ENCODE measurements at places on chromosomes 7 and 10.

GRCh38 chr10:99548041-99548530, 15.3 kb downstream of the NKX2-3 start:
- DNase-seq, result no peak

- peak; percentile 39 for DNase-seq
These were observed 123.7 kb downstream of the IMMP2L start for GRCh38 chr7:111438369-111439289.

DNA sequence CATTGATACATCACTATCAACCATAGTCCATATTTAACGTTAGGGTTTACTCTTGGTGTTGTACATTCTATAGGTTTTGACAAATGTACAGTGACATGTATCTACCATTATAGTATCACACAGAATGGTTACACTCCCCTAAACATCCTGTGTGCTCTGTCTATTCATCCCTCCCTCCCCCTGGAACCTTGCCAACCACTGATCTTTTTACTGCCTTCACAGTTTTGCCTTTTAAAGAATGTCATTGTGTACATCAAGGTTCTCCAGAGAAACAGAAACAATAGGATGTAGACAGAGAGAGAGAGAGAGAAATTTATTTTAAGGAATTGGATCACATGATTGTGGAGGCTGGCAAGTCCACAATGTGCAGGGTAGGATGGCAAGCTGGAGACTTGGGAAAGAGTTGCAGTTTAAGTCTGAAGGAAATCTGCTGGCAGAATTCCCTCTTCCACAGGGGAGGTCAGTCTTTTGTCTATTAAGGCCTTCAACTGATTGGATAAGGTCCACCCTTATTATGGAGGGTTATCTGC, 45.1 kb upstream of the CCNJ start:
- no peak for DNase-seq

GRCh38 chr10:117631276-117632145, 89.0 kb downstream of the EMX2 start:
- no peak for DNase-seq

DNA sequence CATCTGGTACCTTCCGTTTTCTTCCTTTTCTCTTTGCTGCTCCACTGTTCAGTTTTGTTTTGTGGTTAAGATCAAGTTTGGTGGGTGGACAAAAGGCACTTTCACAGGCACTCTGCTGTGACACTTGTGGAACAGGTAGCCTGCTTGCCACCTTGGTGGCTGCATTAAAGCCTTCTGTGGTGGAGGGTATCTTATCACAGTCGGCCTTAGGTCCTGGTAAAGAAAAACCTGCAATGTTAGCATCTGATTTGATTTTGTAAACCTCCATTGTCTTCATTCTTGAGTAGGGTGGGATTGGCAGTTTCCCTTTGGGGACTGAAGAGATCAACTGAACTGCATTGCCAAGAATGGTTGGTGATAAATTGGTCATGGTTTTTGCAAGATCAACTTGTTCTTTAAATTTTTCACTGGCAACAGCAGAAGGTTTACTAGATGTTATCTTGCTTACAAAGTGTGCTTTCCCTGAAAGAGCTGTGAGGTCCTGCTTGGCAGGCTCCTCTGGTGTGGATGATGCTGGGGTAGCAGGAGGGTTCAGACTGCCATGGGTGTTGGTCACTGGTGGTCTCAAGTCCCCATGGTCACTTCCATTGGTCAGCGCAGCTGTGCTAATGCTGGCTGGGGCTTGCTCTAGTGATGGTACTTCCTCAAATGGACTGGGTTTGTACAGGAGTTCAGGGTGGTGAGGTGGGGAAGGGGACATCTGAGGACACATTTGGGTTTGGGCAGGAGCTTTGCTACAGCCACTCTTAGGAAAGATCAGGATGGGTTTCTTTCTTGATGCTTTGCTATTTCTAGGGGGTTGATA, 182.2 kb downstream of the ZNF438 start:
- DNase-seq, result no peak

- no peak for DNase-seq
These were observed 7.0 kb upstream of the WDFY4 start for GRCh38 chr10:48677625-48678024.

DNA sequence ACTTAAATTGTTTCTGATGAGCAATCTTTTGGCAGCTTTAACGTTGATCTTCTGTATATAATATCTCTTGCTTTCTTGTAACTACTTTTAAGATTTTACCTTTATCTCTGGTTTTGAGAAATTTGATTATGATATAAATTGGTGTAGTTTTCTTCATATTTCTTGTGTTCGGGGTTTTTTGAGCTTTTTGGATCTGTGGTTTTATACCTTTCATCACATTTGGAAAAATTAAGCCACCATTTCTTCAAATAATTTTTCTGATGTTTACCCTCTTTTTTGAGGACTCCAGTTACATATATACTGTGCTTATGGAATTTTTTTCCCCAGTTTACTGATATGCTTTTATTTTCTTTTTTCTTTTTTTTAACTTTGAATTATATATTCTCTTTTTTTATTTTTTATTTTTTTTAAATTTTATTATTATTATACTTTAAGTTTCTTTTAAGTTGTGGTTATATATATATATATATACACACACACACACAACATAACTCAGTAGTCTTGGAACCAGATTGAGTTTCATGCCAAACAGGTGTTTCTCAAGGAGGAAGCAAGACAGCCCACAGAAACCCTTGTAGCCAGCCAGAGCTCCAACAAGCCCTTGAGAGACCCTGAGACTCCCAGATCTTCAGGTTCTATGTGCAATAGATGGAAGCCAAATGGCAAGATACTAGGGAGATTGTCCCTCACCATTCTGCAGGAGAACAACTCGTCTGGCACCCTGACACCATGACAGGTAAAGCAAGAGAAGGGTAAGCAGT, 27.5 kb upstream of the NME8 start:
- DNase-seq, result no peak

DNA sequence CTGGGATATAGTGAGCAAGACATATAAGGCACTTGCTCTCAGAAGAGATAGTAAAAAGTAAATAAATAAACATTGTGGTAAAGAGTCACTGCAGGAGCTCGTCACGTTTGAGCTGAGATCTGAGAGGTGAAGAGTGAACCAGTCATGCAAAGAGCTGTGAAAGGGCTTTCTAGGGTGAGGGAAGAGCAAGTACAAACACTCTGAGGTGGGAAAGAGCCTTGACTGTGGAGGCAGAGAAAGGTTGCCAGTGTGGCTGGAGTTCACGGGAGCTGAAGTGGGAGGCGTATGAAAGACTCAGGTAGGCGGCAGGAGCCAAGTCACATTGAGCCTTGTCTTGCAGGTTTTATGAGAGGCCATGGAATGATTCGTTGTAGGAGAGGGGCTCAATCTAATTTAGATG, 141.0 kb downstream of the C1GALT1 start:
- DNase-seq, result no peak

DNA sequence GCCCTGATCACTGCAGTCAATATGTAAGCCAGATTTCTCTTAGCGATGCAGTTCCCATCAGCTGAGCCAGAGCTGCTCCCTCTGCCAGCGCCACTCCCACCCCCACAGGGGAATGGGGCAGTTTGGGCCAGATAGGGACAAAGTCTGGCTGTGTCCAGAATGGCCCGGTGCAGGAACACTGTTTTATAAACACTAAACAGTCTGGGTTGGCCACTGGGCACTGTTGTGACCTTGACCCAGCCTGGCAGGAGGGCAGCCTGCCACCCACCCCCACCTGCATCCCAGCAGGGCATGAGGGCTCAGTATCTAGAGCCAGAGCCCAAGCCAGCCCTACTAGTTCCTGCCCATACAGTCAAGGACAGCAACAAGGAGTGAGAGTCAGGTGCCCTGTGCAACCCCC, 1.3 kb downstream of the OGDHL start:
- no peak for DNase-seq

DNA sequence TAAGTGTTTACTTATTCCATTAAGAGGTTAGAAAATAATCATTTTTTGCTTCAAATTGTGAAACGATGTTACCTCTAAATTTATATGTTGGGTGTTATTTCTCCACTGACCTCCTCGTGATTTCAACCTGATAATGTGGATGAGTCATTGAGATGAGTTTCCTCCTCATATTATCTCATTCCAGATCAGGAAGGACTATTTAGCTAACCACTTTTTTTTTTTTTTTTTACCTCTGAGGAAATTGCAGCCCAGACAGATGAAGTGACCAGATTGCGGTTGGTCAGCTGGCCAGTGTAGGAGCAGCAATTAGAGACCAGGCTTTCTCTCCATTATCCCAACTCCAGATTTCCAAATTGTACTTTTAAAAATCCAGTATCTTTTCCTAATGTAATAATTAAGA, 248.7 kb downstream of the FZD1 start:
- DNase-seq, result no peak

DNA sequence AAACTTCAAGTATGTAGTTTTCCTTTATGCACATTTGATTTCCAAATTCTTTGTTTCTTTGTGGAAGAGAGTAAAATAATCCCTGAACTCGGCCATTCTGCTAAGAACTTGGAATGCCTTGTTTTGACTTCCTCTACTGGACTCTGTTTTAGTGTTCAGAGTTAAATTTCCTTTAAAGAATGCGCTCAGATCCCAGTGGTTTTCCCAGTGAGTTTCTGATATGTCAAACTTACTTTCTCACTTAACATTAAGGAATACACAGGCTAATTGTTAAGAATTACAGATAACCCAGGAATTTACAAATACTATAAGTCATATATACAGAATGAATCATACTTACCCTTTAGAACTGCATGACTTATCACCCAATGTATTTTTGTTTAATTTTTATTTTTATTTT, 1067.6 kb upstream of the CELF2 start:
- no peak for DNase-seq

- DNase-seq, result no peak
These were observed 125.7 kb downstream of the ZMYND11 start for GRCh38 chr10:260819-261429.

DNA sequence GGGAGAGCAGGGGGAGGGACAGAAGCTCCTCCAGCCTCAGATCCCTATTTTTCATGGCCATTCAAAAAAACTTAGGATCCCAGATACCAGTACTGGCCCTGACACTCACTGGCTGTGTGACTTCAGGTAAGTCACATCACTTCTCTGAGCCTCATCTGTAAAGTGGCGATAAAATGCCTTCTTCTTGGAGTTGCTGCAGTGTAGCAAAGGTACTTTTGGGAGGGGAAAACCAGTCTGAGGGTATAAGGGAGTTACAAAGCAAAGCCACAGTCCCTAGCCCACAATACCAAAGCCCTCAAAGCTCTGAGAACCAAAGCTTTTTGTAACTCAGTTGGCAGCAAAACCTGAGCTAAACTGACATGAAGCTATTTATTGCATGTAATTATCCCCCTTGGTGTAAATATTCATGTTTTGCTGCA, 43.4 kb upstream of the COL13A1 start:
- DNase-seq, result no peak

DNA sequence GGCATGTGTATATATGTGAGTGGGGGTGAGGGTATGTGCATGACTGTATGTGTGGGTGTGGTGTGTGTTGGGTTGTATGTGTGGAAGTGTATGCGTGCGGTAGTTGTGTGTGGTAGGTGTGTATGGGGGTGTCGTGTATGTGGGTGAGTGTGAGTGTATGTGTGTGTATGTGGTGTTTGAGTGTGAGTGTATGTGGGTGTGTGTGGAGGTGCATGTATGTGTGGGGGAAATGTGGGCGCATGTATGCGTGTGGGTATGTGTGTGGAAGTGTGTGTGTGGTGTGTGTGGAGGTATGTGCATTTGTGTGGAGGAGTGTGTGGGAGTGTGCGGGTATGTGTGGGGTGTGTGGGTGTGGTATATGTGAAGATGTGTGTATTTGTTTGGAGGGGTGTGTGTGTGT, 269.5 kb downstream of the GPR158 start:
- DNase-seq, result no peak

All from osteoblast (primary cell).